ENCODE measurements at places on chromosomes 3 and 15.

DNA sequence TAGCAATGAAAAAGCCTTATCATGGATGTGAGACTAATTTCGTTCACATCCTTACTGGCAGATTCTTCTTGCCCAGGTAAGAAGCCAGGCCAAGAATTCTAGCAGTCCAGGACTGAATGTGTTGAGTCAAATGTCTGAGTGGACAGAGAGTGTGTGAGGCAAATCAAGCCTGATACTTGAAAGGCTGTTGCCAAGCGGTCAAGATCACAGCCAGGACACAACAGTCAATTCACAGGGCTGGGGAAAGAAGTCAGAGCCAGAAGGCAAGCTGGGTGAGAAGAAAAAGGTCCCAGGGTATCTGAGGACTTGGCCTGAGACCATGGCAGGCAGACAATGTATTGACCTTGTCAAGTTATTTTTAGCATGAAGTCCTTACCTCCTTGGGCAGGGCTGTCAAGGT is 301.3 kb downstream of the ZNF385D start:
- DNase-seq: no peak

- DNase-seq: no peak
Measured at GRCh38 chr3:24359645-24360462, 134.8 kb downstream of the THRB start.

GRCh38 chr3:94607778-94608177 is 544.9 kb downstream of the NSUN3 start:
- DNase-seq: no peak

- DNase-seq: peak; percentile 47
Measured at GRCh38 chr15:32802286-32802936, 84.6 kb downstream of the GREM1 start.

DNA sequence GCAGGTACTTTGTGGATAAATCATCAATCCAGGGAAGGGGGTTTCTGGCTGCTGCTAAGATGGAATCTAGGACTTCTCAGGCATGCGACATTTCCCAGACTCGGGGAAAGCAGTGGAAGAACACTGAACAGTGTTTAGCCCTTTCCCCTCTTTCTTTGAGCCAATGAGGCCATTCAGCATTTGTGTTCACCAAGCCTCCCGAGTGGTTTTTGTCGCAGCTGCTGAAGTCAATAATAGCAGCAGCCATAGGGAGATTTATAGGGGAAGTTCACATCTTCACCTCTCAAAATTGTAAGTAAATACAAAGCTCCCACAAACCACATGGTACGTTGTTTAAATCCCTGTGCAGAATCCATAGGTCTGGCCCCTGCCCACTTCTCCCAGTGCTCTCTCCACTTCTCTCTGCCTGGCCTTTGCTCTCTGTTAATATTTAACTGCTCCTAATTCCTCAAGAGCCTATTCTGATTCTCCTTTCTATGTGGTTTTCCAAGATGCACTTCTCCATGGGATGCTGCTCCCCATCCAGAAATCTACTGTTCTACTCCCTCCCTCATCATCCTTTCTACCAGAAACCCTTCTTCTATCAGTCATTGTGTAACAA is 230.7 kb downstream of the SHQ1 start:
- no peak for DNase-seq

GRCh38 chr15:96359616-96360521 is 29.4 kb downstream of the NR2F2 start:
- DNase-seq: no peak

DNA sequence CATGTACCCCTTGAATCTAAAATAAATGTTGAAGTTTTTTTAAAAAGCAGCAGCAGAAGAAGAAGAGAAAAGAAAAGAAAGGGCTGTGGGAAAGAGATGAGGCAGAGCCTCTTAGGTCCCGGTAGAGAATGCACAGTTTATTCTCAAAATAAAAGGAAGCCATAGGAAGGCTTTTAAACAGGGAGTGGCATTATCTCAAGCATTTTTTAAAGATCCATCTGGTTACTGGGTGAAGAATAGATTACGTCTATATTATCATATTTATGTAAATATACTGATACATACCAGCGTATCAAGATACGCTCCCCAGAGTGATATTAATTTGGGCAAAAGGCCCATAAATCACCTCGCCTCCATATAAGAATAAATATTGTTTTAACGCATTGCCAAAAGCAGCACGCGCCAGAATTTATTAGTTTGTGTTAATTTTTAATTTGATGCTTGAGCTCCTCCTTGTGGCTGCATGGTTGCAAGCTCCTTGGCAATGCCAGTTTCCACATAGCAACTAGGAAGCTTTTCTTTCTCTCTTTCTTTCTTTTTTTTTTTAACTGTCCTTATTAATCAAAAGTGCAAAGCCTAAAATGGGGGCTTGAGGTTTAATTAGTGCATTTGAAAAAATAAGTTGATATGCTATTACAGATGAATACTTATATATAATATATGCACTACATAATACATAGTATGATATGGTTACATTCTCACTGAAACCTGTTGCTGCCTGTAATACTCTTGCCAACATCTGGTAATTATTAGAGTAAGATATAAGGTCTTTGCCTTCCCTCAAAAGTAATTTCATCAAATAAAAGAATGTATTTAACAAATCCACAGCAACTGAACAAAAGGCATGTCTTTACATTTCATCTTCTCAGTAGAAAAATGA is 242.8 kb upstream of the UBE2E2 start:
- DNase-seq: peak; percentile 33

GRCh38 chr3:69324362-69325025 is 61.4 kb downstream of the FRMD4B start:
- DNase-seq: no peak

DNA sequence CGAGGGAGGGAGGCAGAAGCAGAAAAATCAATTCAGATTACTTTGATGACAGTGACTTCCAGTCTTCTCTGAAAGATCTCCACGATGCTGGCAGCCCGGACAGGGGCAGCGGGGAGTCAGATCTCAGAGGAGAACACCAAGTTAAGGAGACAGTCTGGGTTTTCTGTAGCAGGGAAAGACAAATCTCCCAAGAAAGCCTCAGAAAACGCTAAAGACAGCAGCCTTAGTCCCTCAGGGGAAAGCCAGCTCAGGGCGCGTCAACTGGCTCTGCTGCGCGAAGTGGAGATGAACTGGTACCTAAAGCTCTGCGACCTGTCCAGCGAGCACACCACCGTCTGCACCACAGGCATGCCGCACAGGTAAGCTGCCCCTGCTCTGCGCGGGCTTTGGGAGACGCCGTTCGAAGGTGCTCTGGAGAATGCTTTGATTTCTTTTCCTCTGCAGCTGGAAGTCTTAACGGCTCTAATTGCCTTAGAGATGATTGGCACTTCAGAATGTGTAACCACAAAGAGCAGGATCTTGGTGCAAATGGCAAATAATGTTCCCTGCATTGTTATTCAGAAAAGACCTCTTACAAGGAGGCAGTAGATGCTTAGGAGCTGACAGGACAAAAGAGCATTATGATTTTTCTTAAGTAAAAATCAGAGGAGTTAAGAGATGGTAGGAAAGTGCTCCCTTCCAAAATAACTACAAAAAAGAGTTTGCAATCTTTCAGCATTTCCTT is at the start of gene KCNAB1:
Gene KCNAB1 (plus strand): TSS at position 51 of the 724 bp plus-strand sequence.
- DNase-seq: no peak

- no peak for DNase-seq
Measured at GRCh38 chr3:94372026-94372425, 309.2 kb downstream of the NSUN3 start.

Data from smooth muscle cell of the brain vasculature (primary cell).